ENCODE measurements at places on chromosomes 3 and 15. TPM values are rescaled to one million over a fixed set of nuclear protein-coding genes. Genes with fewer than 3 reads are reported as not detected.

DNA sequence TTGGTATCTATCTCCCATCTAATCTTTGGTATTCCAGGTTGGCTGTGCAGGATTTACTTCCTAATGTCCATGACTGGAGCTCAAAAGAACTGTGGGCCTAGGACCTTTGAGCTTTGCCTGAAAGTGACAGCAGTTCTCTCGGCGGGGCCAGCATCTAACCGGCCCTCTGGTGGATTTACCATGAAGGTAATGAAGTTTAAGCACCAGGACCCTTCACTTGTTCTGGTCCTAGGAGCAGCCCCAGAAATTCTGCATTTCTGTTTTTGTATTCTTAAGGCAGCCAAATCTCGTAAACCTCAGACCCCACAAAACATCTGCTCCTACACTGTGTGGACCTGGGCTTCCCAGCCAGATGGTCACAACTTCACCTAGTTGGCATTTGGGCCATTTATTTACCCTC, 13.0 kb downstream of the CALML4 start:
- no peak for DNase-seq

DNA sequence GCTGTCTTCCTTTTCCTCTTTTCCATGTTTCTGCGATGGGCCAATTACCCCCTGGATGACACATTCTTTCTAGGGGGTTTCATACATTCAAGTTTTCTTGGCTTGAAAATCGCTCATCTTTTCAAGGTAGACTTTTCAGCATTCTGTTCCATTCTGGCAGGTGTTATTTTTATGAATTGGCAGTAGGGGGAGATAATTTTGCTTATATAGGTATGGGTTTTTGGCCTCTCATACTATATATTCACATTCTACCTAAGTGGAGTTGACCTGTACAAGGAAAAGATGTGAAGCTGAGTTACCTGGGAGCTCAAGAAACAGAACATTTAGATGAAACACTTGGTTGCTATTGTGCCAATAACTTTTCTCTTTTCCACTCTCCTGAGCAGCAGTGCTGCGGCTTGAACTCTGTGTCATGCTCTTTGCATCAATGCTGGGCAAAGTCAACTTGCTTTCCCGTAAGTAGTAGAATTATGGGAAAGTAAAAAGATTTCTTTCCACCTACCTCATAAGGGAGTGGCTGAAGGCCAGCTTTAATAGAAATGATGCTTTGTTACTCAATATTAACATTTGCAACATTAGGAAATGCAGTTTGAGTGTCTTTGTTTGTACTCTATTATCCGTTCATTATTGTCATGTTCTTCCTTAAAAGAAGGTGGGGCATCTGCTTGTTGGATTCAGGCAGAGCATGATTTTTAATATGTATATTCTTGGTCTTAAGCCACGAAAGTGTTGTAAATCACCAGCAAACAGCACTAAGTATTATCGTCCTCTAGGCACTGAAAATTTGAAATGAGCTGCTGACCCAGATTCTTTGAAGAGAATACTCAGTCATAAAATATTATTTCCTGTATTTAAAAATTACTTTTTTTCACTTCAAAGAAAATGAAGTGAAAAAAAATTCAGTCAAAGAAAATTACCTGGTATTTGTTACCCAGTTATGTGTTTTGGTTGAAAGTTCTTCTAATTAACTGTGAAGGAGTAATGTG, 27.7 kb upstream of the MFSD1 start:
- no peak for DNase-seq

GRCh38 chr3:125137358-125138033, 75.1 kb downstream of the SLC12A8 start:
- peak; percentile 73 for DNase-seq

DNA sequence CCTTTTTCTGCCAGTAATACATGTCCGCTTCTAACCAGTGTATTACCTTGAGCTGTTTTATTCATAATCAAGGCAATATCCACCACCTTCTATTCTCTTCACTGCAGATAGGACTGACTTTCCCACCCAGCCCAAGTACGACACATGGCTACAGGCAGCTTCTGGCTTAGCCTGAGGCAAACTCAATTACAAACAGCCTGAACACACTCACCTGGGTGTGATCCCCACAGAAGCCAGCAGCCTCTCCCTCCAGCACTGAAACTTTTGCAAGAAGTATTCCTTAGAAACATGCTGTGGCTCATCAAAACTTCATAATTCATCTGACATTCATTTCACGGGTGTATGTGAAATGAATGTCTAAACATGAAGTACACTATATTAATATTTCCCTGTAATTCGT, 13.5 kb upstream of the KCNMB3 start:
- DNase-seq, result no peak

GRCh38 chr3:168288511-168289401, 193.0 kb upstream of the GOLIM4 start:
- DNase-seq, result no peak

ITPKA gene
- 14.2 TPM for total RNA-seq

- peak; percentile 18 for DNase-seq
Observed at GRCh38 chr3:146513386-146514051, 30.9 kb downstream of the PLSCR1 start.

GRCh38 chr3:33980252-33980651, 181.8 kb downstream of the PDCD6IP start:
- DNase-seq, result peak; percentile 85

DNA sequence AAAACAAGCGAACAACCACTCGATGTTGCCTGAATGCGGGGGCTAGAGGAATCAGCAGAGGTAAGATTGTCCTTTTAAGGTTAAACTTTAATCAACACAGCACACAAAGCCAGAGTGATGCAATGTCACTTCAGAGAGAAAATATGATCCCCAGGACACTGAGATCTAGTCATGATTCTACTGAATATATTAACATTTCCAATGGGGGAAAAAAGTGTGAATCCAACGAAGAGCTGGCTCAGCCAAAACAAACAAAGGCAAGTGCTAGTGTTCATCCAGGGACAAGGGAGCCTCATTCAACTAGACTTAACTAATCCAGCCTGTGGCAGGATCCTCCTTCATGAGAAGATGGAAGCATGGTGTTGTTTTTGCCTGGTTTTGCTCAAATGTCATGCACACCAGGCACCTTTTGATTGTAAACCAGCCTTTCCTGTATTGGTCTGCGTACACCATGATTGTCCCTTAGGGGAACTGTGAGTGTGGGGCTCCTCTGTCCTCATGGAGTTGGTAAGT, 35.8 kb downstream of the SCG5 start:
- peak; percentile 36 for DNase-seq

DNA sequence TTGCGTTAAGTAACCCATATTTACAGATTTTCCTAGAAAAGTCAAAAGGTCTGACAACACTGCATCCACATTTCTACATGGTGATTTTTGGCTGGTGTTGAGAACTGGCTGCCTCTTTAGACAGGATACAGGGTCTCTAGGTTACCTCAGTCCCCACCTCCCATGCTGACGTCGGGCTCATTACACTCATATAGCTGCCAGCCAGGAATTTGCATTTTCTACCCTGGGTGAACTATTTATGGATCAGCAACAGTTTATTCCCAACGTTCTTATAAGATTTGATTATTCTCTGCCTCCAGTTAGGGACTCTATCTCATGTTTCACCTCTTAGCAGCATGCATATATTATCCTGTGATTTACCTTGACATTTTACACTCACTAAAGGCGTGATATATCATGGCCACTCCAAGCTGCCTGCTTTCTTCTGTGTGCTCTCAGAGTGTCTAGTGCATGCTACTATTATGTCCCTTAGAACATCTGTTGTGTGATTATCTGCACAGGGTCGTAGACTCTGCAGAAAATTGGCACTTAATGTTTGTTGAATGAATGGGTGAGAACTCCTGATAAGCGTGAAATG, 49.0 kb downstream of the CLDN11 start:
- DNase-seq, result no peak

DNA sequence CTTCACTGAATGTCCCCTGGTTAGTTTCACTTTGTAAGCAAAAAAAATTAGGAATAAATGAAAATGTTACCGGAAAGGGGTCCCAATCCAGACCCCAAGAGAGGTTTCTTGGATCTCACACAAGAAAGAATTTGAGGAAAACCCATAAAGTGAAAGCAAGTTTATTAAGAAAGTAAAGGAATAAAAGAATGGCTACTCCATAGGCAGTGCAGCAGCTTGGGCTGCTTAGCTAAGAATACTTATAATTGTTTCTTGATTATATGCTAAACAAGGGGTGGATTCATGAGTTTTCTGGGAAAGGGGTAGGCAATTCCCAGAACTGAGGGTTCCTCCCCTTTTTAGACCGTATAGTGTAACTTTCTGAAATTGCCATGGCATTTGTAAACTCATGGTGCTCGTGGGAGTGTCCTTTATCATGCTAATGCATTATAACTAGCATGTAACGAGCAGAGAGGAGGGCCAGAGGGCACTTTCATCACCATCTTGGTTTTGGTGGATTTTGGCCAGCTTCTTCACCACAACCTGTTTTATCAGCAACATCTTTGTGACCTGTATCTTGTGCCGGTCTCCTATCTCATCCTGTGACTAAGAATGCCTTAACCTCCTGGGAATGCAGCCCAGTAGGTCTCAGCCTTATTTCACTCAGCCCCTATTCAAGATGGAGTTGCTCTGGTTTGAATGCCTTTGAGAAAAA, 41.0 kb upstream of the CMSS1 start:
- no peak for DNase-seq

DNA sequence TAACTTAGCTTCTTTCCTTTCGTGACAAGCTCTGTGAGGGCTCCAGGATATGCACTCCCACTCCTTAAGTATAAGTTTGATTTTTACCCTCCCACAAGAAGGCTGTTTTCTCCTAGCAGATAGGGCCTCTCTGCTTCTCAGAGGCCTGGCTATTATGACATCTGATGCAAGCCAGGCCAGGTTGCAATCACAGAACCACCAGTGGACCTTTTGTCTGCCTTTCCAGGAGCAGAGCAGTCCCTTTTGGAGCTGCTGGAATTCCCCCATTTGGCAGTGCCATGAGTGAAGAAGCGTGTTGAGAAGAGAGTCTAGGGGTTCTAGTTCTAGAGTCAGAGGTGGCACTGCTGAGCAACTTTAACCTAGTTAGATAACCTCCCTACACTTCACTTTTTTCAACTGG, 1004.3 kb upstream of the SEMA6D start:
- no peak for DNase-seq

GRCh38 chr15:92102395-92102755, 248.9 kb downstream of the SLCO3A1 start:
- DNase-seq, result no peak

DNA sequence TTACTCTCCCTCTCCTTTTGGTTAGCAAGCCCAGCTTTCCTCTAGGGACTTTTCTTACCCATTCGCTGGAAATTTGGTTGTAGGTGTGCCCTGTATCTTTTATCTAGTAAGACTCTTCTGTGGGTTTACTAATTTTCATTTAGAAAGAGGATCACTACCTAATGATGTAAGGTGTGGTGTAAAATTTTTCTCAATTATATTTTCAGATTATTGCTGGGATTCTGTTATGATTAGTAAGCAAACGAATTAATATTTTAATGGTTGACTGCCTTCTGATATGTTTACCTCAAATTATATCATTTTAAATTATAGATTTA, 28.5 kb downstream of the PLCL2 start:
- DNase-seq, result no peak

- no peak for DNase-seq
Observed at GRCh38 chr15:77527164-77527778, 105.4 kb downstream of the LINGO1 start.

- no peak for DNase-seq
Observed at GRCh38 chr3:145089337-145089736, 1071.6 kb downstream of the PLOD2 start.

IL16 gene
- total RNA-seq, result not detected

- DNase-seq, result no peak
Observed at GRCh38 chr15:89774492-89774891, 1.6 kb upstream of the MESP2 start.

GRCh38 chr3:61520966-61521628, 40.3 kb upstream of the PTPRG start:
- no peak for DNase-seq

TPRG1 gene
- total RNA-seq, result 0.19 TPM

COPB2 gene
- total RNA-seq, result 152 TPM

GRCh38 chr3:83250613-83251012, 1489.2 kb upstream of the GBE1 start:
- no peak for DNase-seq

- DNase-seq, result no peak
Observed at GRCh38 chr3:25038922-25039321, 389.1 kb upstream of the RARB start.

GRCh38 chr15:69758810-69759790, 306.5 kb downstream of the RPLP1 start:
- peak; percentile 30 for DNase-seq

GRCh38 chr15:35487417-35487816, 58.5 kb downstream of the DPH6 start:
- DNase-seq, result no peak

NCK1 gene
- 33.0 TPM for total RNA-seq

DNA sequence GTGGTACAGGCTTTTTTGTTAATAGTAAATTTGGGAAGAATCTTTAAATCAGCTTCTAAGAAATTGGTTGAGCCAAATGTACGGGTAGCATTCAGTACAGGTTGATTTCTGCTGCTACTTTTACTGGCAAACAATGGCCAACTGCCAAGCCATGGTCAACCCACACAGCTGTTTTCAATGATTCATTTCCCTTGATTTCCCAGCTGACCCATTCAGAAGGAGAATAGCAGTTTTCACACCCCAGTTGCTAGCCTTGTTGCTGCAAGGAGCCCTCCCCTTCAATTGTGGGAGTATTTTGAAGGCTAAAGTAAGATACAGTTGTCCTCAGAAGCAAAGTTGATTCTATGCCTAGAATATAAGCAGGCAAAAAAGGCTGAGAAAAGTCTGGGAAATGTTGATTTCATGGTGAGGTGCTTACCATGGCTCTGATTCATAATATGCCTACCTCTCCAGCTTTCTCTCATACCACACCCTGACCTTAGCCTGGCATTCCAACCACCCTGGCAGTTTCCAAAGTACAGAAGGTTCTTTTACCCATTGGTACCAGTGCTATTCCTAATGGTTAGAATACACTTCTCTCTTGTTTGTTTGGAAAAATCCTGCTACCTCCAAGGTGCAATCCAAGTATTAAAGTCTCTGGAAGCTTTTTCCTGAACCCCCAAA, 320.3 kb upstream of the TGFBR2 start:
- peak; percentile 99 for DNase-seq

DNA sequence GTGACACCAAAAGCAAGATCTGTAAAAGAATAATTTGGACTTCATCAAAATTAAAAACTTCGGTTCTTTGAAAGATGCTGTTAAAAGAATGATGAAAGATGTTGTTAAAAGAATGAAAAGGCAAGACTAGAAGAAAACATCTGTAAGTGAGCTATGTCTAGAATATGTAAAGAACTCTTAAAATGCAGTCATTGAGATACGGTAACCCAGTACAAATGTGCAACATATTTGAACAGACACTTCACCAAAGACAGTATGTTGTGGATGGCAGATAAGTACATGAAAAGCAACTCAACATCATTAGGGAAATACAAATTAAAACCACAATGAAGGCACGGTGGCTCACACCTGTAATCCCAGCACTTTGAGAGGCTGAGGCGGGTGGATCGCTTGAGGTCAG, 139.5 kb downstream of the LRIG1 start:
- DNase-seq, result no peak

DNA sequence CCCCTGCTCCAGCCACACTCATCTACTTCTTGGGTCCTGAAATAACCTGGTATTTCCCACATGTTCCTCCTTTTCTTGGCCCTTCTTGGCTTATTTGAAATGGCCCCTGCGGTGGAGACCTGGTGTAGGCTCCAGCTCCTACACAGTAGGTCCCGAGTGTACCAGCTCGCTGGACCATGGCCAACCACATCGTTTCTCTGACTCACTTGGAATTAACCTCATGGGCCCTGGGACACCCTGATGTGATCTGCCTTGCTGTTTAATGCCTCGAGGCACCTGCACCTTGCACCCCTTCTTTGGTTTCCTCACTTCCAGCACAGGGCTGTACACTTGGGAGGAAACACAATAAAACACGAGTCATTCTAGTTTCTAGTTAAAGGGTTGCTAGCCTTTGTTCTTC, 60.3 kb downstream of the FEM1B start:
- peak; percentile 70 for DNase-seq

GRCh38 chr3:107323723-107324122, 53.5 kb upstream of the CCDC54 start:
- no peak for DNase-seq
